ENCODE measurements at places on chromosomes 13 and 19.

- no peaks in the 10 kb centered on the region for H3K36me3 ChIP-seq
- no peak for DNase-seq
- no peak overlapping the region for H3K4me3 ChIP-seq
- H3K27me3 ChIP-seq, result no peaks in the 10 kb centered on the region
These were observed 2033.9 kb upstream of the PCDH20 start for GRCh38 chr13:63449550-63449949.

DNA sequence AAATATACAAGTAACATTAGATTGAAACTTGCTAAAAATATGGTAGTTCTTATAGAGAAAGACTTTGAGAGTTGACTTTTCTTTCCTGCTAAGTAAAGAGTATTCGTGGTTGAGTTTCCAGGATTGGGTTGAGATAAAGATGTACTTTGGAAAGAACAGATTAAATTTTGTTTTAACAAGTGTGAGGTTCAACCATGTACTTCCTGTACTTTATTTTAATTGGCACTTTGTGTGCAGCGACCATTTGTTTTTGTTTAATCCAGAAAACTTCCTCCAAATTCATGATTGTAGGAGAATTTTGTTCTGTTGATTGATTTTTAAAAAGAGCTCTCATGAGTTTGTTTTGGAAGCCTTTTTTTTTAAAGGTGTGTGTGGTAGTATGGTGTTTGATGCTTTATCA lies 46.9 kb downstream of the PAN3 start:
- no peak overlapping the region for H3K4me3 ChIP-seq
- H3K36me3 ChIP-seq, result peaks cover 18% of the 10 kb centered on the region
- H3K4me1 ChIP-seq, result no peaks in the 10 kb centered on the region
- no peak overlapping the region for H3K27ac ChIP-seq
- DNase-seq, result no peak

DNA sequence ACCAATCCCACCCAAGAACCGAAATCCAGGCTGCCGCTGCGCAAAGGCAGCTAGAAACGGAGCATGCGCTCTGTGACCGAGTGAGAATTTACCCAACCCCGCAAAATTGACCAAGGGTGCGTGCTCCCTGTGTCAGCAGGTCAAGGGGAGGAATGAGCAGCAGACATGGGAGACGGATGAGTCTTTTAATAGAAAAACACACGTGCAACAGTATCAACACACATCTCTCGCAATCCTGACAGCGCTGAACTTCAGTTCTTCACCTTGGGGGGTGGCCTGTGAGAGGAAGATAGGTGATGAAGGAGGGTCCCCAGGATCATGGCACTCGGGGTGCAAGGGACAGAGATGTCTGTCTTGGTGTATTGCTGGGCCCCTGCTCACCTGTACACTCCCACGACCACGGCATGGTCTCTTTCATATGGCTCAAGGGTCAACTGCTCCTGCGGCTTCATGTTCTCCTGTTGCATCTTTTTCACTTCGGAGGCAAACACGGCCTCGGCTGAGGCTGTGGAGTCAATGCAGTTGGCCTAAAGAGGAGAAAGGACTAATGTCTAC lies 402 bp upstream of the DYRK1B start:
- H3K4me3 ChIP-seq, result peak overlapping the region; percentile 88
- no peaks in the 10 kb centered on the region for H3K27me3 ChIP-seq
- H3K36me3 ChIP-seq, result peaks cover 73% of the 10 kb centered on the region

GRCh38 chr13:42000846-42001245 lies 39.9 kb upstream of the VWA8 start:
- H3K36me3 ChIP-seq, result no peaks in the 10 kb centered on the region
- DNase-seq, result no peak
- H3K4me3 ChIP-seq, result no peak overlapping the region
- no peaks in the 10 kb centered on the region for H3K4me1 ChIP-seq
- no peak overlapping the region for H3K27ac ChIP-seq

- peaks cover 17% of the 10 kb centered on the region for H3K4me1 ChIP-seq
- no peaks in the 10 kb centered on the region for H3K36me3 ChIP-seq
- no peak overlapping the region for H3K27ac ChIP-seq
- H3K27me3 ChIP-seq, result no peaks in the 10 kb centered on the region
These were observed 54.6 kb downstream of the OR10H4 start for GRCh38 chr19:16003391-16003790.

DNA sequence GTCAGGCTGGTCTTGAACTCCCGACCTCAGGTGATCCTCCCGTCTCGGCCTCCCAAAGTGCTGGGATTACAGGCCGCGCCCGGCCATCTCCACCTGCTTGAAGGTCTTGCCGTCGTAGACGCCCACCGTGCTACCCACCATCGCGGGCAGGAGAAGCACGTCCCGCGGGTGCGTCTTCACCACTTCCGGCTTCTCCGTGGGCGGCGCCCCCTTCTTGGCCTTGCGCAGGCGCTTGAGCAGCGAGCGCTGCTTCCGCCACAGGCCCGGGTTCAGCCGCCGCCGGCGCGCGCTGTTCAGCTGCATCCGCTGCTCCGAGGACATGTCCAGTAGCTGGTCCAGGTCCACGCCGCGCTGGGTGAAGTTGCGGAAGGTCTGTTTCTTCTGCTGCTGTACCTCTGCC lies 21.6 kb downstream of the EFNA2 start:
- no peaks in the 10 kb centered on the region for H3K27me3 ChIP-seq
- H3K36me3 ChIP-seq, result no peaks in the 10 kb centered on the region
- H3K27ac ChIP-seq, result no peak overlapping the region
- no peaks in the 10 kb centered on the region for H3K4me1 ChIP-seq

GRCh38 chr13:114053026-114053425 lies 79.2 kb upstream of the C13orf46 start:
- H3K27me3 ChIP-seq, result no peaks in the 10 kb centered on the region
- no peak overlapping the region for H3K27ac ChIP-seq
- H3K36me3 ChIP-seq, result peaks cover 82% of the 10 kb centered on the region
- no peak for DNase-seq

- no peaks in the 10 kb centered on the region for H3K36me3 ChIP-seq
- no peaks in the 10 kb centered on the region for H3K4me1 ChIP-seq
- H3K27me3 ChIP-seq, result peaks cover 10% of the 10 kb centered on the region
- H3K4me3 ChIP-seq, result no peak overlapping the region
These were observed 92.9 kb downstream of the SOX1 start for GRCh38 chr13:112159575-112160547.

GRCh38 chr13:109684084-109684823 lies 102.1 kb downstream of the IRS2 start:
- no peaks in the 10 kb centered on the region for H3K4me1 ChIP-seq
- no peaks in the 10 kb centered on the region for H3K36me3 ChIP-seq
- no peaks in the 10 kb centered on the region for H3K27me3 ChIP-seq
- H3K4me3 ChIP-seq, result no peak overlapping the region

DNA sequence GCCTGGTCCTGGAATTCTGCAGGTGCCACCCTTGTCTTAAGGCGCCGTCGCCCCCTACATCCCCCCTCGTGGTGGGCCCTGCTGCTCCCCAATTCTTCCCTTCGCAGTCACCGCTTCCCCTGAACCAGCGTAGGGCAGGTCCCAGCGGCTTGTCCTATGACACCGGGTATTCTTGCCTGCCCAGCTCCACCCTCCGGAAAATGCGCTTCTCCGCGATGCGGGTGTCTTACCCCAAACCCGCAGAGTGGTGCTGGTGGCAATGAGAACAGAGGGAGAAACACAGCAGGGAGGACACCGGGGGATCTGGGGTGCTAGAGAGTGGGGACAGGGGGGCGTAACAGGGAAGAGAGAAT lies 9.0 kb downstream of the ZNF808 start:
- H3K36me3 ChIP-seq, result peaks cover 9% of the 10 kb centered on the region
- H3K27ac ChIP-seq, result peak overlapping the region; percentile 76
- no peaks in the 10 kb centered on the region for H3K27me3 ChIP-seq
- peak overlapping the region; percentile 90 for H3K4me3 ChIP-seq
- peaks cover 23% of the 10 kb centered on the region for H3K4me1 ChIP-seq
- DNase-seq, result peak; percentile 19

DNA sequence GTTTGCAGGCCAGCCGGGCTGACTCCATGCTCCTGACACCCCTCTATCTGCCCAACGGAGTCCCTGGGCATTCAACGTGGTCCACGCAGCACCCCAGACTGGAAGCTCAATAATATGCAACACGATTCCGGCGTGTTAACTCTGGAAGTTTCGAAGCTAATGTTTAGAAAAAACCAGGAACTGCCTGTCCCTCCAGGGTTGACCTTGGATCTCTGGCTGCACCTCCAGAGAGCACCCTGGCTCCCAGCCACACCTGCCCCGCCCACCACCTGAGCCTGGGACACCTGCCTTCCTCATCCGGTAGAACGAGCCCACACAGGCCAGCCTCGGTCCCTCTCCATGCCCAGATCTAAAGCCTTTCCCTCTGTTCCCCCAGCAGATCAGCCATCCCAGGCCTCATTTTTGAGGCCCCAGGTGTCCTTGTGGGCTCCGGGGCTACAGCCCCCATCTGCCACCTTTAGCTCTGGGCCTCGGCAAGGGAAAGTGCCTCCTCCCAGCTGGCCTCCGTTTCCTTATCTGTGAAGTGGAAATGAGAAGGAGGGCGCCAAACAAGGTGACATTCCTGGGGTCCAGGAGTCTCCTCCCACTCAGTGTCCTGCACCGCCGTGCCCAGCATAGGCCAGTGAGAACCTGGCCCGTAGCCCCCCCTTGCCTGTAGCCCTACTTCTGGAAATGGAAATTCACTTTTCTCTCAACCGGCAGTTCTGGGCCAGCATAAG lies 38.7 kb downstream of the KLF2 start:
- H3K4me3 ChIP-seq, result no peak overlapping the region
- H3K27ac ChIP-seq, result peak overlapping the region; percentile 76
- no peak for DNase-seq

DNA sequence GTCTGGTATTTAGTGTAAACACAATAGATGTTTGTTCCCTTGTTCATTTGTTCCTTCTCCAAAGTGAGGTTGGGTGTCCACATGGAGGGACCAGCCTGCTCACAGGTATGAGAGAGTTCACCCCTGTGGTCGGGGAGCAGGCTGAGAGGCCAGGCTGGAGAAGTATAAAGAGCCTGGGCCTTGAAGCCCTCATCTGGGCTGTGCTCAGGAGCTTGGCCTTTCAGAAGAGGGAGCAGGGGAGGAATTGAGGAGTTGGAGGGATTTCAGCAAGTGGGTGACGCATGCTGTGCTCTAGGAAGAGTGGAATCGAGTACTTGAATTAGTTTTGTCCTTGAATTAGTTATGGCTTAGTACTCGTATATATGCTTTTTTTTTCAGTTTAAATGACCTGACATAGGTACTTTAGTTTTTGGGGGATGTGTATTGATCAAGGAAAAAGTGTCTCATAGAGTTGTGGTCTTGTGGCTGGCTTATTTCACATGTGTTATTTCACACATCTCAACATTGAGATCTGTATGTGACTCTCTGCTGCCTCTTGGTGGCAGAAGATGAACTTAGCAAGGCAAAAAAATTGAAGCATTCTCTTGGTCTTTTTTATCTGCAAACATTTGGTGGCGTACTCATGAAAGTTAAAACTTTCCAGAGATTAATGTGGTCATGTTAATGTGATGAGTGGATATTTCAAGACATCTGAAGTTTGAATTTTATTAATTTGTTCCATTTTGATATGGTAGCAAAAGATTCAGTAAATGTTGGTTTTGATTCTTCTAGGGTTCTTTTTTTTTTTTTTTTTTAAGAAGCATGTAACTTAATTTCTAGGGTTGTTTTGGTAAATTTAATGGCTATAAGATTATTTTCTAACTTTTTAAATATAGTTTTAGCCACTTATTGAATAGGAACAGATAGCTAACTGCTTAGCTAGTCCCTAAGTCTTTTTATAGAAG lies 54.3 kb downstream of the SLAIN1 start:
- H3K36me3 ChIP-seq, result peaks cover 25% of the 10 kb centered on the region
- no peak overlapping the region for H3K27ac ChIP-seq
- DNase-seq, result peak; percentile 70
- H3K4me3 ChIP-seq, result no peak overlapping the region

DNA sequence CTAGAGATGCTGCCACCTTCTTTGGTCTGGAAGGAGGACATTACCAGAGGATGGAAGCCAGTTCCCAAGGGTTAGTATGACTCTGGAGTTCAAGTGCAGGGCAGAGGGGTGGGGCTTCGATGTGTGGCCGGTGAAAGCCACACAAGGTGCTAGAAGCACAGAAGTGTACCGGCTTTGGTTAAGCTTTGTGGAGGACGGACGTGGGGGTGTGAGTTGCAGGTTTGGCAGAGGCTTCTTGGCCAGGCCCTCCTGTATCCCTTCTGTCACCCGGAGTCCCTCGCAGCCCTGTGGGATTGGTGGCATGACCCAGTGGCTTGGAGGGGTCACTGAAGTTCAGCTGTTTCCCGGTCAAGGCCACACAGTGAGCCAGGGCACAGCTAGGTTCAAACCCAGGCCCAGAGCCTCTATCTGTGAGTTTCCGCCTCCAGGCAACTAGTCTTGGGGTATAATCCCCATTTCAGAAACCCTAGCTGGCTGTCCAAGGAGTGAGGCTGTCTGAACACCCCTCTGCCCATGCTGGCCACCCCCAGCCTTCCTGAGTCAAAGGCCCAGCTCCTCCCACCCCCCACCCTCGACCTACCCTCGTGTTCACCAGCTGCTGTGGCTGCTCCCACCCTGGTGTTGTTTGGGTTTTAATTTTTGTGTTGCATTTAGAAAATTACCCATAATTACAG lies 4.6 kb upstream of the SSBP4 start:
- H3K4me3 ChIP-seq, result no peak overlapping the region
- DNase-seq, result no peak
- peaks cover 58% of the 10 kb centered on the region for H3K4me1 ChIP-seq
- no peaks in the 10 kb centered on the region for H3K36me3 ChIP-seq
- peaks cover 30% of the 10 kb centered on the region for H3K27me3 ChIP-seq

DNA sequence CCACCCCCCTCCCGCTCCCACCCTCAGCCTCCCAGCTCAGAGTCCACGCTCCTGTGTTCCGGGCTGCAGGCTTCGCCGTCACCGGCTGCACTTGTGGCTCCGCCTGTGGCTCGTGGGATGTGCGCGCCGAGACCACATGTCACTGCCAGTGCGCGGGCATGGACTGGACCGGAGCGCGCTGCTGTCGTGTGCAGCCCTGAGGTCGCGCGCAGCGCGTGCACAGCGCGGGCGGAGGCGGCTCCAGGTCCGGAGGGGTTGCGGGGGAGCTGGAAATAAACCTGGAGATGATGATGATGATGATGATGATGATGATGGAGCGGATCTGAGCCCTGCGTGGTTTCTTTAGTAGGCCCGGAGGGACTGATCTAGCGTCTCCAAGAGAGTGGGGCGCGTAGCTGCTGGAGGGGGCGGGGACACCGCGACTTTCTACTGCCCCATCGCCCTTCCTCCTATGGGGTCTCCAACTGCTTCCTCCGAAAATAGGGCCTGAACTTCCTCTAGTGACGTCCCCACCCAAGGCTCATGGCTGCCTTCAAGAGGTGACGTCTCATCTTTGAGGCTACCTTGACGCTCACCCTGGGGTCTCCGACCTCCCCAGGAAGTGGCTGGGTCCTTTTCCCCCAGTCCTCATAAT lies 1.4 kb downstream of the RETN start:
- H3K4me1 ChIP-seq, result peaks cover 30% of the 10 kb centered on the region
- H3K4me3 ChIP-seq, result peak overlapping the region; percentile 25
- peaks cover 19% of the 10 kb centered on the region for H3K27me3 ChIP-seq
- no peaks in the 10 kb centered on the region for H3K36me3 ChIP-seq
- H3K27ac ChIP-seq, result no peak overlapping the region
- DNase-seq, result no peak

- H3K36me3 ChIP-seq, result no peaks in the 10 kb centered on the region
- H3K4me1 ChIP-seq, result no peaks in the 10 kb centered on the region
- no peak overlapping the region for H3K27ac ChIP-seq
- no peaks in the 10 kb centered on the region for H3K27me3 ChIP-seq
These were observed 18.9 kb upstream of the IGFL1 start for GRCh38 chr19:46210669-46211068.

- H3K27ac ChIP-seq, result no peak overlapping the region
- DNase-seq, result no peak
- no peaks in the 10 kb centered on the region for H3K36me3 ChIP-seq
These were observed 317.9 kb upstream of the TSHZ3 start for GRCh38 chr19:31667106-31667505.

- H3K4me3 ChIP-seq, result no peak overlapping the region
- no peaks in the 10 kb centered on the region for H3K4me1 ChIP-seq
- no peaks in the 10 kb centered on the region for H3K36me3 ChIP-seq
- H3K27me3 ChIP-seq, result no peaks in the 10 kb centered on the region
- H3K27ac ChIP-seq, result no peak overlapping the region
These were observed 45.7 kb upstream of the RNF113B start for GRCh38 chr13:98222816-98223215.

Data from CD4-positive, alpha-beta T cell (primary cell).